ENCODE measurements at places on chromosomes 16 and 17.
A peak's percentile ranks its signal among the peaks of the same experiment; 100 is the strongest.

- DNase-seq, result no peak
These were observed 39.9 kb downstream of the MSI2 start for GRCh38 chr17:57296231-57296630.

- DNase-seq, result peak; percentile 43
These were observed 740 bp upstream of the ATP6V0D1 start for GRCh38 chr16:67481561-67482232.

GRCh38 chr16:17384471-17384870 is 86.3 kb downstream of the XYLT1 start:
- no peak for DNase-seq

- DNase-seq, result no peak
These were observed 7.5 kb downstream of the ATP5PD start for GRCh38 chr17:75039238-75039637.

DNA sequence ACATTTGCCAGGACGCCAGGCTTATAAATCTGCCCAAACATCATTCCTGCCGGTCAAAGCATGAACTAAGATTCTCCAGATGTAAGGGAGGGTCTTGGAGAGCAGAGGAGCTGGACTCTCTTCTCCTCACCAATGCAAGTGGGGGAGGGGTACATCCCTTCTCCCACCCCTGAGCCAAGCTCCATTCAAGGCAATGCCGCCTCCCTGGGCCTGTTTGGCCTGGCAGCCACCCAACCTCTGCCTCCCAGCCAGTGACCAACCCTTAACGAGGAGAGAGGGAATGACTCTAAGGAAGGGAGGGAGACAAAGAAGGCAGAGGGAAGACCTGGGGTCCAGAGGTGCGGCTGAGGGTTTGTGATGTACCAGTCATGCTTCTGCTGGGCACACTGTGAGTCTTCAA is 13.8 kb downstream of the C17orf50 start:
- peak; percentile 21 for DNase-seq

DNA sequence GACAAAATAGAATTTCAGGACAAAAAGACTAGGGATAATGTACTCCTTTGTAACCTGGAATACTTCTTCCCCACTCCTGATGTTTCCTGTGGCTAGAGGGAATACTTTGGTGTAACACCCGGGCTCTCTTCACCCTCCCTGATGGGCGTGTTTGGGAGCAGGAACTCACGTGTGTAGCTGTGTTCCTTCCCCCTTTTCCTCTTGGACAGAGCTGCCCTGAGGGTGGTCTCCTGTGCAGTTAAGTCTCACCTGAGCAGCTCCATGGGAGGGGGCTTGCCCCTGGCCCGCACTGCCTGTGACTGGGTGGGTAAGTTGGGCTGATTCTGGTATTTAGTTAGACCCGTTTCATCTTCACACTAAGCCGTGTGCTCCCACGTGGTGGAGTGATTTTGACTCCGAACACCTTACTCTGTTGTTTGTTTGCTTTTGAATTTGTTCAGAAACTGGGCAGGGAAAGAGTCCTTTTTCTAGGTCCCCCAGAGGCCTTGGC is 87.9 kb downstream of the OR1D5 start:
- DNase-seq, result no peak
